ENCODE measurements at places on chromosomes 6 and 20.

GRCh38 chr20:22586645-22587310 is 2.4 kb upstream of the FOXA2 start:
- no peak for DNase-seq

GRCh38 chr20:9374480-9374879 is 139.9 kb upstream of the LAMP5 start:
- DNase-seq, result no peak

DNA sequence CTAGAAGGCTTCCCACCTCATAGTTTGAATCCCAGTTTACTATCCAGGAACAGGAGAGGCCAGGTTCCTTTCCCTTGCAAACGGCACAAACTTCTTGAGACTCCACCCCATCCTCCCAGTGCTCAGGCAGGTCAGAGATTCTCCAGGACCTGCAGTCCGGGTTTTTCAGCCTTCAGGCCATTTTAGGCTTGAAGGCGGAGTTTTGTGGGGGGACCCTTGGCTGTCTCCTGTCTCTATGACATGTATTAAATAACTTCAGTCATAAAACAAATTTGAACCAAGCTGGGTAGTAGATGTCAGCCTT is 230.1 kb downstream of the NFATC2 start:
- DNase-seq, result no peak

GRCh38 chr6:107538856-107539387 is 49.0 kb downstream of the SOBP start:
- no peak for DNase-seq

- no peak for DNase-seq
Measured at GRCh38 chr6:130515306-130515705, 149.5 kb downstream of the TMEM200A start.

DNA sequence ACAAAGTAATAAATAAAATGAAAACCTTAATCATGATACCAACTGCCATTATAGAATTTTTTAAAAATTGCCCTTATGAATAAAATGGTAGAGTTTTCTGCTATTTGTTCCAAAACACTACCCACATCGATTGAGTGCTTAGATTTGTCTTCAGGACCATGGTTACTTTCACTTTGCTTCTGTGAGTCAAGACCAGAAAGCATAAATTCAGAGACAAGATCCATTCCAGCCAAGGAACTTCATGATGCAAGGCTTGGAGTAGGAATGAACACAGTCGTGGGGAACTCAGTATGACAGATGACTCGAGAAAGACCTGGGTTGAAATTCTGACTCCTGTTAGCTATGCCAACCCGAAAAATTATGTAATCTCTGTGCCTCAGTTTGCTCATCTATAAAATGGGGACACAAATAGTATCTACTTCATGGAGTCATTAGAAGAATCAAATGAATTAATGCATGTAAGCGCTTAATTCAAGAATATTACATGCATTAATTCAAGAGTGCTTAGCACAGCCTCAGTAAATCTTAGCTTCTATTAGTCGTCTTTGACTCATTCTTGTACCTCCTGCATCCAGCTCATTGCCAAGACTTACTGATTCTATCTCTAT is 72.5 kb upstream of the MYLIP start:
- no peak for DNase-seq

GRCh38 chr6:167118839-167119238 is 4.1 kb upstream of the CCR6 start:
- DNase-seq, result no peak

DNA sequence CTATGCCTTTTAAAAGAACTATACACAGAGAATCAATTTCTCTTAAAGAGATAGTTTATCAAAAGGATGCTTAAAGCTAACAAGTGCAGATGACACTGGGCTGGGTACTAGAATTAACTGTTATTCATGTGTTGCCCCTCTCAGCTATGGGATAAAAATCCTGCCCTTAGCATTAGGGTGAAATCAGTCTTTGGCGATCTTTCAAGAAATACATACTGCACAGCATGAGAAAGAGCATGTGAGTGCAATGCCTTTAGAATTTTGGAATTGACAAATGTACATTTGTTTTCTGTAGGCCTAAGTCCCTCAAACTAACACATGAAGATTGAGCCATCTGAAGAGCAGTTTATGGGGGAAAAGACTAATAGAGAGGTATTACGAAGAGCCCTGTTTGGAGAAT is 115.4 kb downstream of the ZFP64 start:
- no peak for DNase-seq

DNA sequence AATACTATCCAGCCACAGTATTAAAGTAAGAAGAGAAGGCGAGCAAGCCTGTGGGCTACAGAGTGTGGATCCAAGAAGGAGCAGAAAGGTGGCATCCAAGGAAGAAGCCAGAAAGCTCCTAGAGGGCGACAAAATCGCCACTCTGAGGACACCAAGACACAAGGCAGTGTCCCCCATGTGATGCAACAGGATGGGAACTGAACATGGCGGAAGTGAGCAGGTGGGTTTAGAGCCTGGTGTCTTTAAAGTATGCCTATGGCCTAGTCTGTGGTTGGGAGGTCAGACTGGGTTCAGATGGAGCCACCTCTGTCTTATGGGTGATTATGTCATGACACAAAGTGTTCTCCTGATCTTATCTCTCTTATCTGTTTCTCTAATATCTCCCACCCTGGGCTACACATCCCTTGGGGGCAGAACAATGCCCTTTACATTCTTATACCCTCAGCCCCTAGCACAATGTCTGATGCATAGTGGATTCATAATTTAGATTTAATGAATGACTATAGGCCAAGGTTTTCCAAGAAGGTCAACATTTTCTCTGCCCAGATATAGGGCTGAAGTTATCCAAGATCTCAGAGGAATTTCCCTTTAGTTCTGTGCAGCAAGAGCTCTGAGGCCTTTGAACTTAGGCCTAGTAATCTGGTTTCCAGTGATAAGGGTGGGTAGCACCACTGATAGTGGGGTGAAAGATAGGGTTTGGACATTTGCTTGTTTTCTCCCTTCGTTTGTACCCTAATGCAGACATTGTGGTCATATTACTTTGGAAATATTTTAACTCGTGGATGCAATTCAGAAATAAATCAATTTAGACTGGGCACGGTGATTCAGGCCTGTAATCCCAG is 167.3 kb upstream of the AKIRIN2 start:
- DNase-seq, result no peak

DNA sequence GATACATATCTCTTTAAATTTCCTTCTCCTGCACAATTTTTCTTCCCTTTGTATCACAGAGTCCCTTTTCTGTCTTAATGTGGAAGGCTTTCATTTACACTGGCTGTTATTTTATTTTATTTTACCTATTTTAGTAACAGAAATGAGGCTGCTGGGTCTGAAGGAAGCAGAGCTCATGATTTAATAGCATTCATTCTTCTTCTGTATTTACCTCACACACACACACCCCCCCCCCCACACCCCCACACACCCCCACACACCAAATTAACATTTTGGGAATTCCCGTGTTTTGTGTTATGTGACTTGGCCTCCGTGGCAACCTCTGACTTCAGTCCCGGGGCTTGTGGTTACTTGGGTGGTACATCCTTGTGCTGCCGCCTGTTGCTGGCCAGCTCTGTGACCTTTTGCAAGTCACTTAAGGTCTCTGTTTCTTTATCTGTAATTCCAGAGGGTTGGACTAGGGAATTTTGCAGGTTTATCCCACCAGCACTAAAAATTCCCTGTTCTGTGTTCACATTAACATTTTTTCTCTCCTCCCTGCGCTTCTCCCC is 108.8 kb downstream of the TIAM2 start:
- DNase-seq, result no peak

- DNase-seq, result no peak
Measured at GRCh38 chr6:14743144-14743473, 502.8 kb upstream of the JARID2 start.

GRCh38 chr20:47173596-47174216 is 182.8 kb downstream of the ZMYND8 start:
- no peak for DNase-seq

GRCh38 chr6:19465256-19465655 is 371.9 kb upstream of the ID4 start:
- no peak for DNase-seq

GRCh38 chr6:35091346-35092083 is 49.6 kb downstream of the TCP11 start:
- no peak for DNase-seq

DNA sequence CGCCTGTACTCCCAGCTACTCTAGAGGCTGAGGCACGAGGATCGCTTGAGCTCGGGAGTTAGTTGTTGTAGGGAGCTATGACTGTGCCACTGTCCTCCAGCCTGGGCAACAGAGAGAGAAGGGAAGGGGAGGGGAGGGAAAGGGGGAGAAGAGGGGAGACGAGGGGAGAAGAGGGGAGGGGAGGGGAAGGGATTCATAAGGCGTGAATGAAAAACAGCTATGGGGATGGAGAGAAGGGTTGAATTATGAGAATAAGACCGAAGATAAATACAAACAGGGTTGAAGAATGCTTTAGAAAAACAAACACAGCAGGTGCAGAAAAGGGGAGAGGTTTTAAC is 106.0 kb downstream of the TRIM27 start:
- DNase-seq, result no peak

- DNase-seq, result no peak
Measured at GRCh38 chr6:39797751-39798150, 5.6 kb downstream of the DAAM2 start.
